ENCODE measurements at places on chromosomes 11 and 22.

GRCh38 chr11:111408789-111409727 is 30.0 kb upstream of the POU2AF1 start:
- no peak for DNase-seq

- DNase-seq = no peak
Measured at GRCh38 chr11:36421546-36422155, 88.4 kb downstream of the TRAF6 start.

DNA sequence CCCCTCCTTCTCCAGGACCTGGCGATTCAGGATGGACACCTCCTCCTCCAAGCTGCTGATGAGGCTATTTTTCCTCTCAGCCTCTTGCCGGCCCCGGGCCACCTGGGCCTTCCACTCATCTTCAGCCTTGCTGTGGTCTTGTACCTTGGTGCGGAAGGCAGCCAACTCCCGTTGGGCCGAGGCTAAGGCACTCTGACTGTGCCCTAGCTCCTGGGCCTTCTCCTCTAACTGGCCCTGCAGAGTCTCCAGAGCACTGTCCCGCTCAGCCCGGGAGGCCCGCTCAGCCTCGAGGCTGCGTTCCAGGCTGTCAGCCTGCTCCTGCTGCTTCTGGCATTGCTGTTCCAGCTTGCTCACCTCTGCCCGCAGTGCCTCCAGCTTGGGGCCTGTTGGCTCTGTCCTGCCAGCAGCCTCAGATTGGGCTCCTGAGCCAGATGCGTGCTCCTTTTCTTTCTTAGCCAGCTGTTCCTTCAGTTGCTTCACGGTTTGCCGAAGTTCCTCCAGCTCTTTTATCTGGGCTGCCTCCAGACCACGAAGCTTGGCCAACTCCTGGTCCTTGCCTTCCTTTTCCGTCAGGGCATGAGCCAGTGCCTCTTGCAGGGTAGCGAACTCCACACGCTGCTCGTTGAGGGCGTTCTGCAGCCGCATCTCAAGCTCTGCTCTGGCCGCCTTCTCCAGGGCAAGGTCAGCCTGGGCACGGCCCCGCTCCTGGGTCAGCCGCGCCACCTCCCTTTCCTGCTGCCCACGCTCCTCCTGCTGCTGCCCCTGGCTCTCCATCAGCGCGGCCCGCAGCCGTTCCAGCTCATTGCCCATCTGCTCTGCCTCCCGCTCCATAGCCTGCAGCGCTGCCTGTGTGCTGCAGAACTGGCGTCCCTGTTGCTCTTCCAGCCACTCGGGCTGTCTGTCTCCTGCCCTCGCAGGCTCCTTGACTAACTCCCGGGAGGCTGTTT is 15.3 kb downstream of the IL18BP start:
- DNase-seq = no peak

GRCh38 chr11:78205256-78205655 is 16.5 kb downstream of the USP35 start:
- no peak for DNase-seq

DNA sequence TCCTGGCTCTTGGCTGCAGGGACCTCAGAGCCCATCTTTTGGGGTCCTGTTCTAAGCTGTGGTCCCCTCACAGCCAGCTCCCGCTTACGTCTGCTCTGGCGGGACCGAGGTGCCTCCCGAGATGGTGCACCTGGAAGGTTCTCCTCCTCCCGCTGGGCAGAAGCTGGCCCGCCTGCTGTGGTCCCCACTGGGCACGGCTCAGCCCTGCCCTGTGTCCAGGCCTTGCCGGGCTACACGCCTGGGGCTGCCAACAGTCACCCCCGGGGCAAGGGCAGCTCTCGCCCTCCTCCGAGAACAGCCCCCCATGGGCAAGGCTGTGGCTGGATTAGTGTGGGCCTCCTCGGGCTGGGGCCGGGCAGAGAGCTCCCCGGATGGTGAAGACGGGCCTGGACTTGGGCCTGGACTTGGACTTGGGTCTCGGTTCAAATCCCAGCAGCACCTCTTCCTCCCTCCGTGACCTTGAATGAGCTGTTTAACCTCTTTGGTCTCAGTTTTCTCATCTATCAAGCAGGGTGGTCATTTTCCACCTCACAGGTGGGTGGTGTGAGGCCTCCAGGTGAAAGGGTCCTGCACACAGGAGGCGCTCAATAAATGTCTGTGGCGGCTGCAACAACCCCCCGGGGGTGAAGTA is 998 bp downstream of the BAIAP2L2 start:
- no peak for DNase-seq

DNA sequence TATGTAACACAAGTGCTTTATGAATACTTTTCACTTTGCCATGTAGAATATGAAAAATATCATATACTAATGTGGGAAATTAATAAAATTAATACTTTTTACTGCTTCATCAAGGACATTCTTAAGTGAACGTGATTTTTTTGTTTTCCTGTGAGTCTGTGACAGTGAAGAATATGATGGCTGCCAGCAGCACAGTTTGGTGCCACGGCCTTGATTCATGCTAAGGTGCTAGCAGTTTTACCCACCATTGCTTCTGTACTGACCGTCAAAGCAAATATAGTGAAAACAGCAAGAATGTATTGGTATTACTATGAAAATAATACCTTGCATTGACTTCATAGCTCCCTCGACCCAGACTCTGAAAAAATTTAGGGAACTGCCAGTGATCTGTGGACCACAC is 79.7 kb downstream of the APOL5 start:
- DNase-seq = no peak

- DNase-seq = no peak
Measured at GRCh38 chr11:48003926-48004325, 23.6 kb downstream of the PTPRJ start.

DNA sequence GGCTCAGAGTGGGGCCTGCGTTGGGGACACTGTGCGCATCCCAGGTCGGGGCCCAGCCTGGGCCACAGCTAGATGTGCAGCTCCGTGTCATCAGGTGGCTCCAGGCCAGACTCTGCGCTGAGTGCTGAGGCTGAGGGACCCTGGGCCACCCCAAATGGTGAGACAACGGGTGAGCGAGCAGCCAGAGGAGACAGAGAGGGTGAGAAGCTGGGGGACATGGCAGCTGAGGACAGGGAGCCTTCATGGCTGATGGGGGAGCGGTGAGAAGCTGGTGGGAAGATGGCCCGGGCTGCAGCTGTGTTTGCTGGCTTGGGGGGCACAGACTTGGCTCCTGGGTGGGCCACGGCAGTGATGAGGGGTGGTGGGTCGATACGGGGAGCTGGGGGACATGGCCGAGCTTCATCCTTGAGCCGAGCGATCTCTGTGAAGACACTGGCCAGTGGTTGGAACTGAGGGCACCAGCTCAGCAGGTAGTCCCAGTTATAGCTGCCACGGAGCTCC is 2.5 kb upstream of the TPP1 start:
- no peak for DNase-seq

DNA sequence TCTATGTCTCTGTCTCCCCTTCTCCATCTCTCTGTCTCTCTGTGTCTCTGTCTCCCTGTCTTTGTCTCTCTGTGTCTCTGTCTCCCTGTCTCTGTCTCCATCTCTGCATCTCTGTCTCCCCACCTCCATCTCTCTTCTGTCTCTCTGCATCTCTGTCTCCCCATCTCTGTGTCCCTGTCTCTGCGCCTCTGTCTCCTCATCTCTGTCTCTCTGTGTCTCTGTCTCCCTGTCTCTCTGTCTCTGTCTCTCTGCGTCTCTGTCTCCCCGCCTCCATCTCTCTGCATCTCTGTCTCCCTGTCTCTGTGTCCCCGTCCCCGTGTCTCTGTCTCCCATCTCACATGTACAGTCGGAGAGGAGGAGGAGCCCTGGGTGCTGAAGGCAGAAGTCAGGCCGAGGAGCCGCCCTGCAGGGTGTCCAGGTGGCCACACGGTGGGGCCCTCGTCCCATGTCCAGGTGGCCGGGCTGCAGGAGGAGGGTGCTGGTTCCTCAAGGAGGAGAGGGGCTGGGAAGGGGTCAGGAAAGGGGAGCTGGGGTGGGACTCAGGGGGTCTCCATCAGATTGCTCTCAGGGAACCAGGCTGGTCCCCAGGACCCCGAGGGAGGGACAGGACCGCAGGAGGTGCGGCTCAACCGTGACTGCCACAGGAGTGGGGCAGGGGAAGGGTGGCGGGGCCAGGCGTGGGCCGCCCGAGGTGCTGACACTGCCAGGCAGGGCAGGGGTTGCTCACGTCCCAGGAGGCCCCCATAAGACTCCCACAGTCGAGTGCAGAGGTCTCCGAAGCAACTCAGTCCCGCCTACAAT is 25.6 kb upstream of the TH start:
- peak; percentile 21 for DNase-seq

DNA sequence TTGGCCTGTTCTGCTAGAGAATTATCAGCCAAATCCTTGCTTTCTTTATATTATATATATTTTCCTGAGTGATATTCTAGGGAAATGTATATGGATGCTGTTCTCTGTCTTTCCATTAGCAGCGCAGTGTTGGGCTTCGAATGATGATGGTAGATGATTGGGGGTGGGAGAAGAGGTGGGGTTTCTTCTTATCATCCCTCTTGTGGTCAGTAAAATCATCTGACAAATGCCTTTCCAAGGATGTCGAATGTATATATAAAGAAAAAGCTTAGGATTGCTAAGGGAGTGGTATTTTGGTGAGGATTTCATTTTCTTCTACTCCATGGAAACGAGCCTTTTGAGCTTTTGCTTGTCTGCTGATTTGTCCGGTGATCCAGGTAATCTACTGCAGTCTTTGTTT is 48.9 kb downstream of the ARHGEF12 start:
- peak; percentile 78 for DNase-seq

DNA sequence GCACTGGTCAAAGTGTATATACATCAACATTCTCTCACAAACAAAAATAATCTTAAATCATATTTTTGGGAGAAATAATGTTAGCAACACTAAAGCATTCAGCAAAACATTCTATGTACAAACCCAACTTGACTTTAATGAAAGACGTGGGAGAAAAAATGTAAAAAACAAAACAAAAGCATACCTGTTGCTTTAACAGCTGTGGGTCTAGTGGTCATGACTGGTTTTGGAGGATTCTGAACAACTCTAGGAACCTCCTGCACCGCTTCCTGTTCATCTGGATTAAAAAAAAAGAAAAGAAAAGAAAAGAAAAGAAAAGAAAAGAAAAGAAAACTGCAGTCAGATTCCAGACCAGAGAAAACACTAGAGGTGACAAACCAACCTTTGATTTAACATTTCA is 2.1 kb downstream of the FNBP4 start:
- DNase-seq = no peak

- peak; percentile 54 for DNase-seq
Measured at GRCh38 chr11:97794876-97795275, 1225.9 kb upstream of the CNTN5 start.

- DNase-seq = no peak
Measured at GRCh38 chr11:7749456-7749855, 43.2 kb upstream of the OVCH2 start.

DNA sequence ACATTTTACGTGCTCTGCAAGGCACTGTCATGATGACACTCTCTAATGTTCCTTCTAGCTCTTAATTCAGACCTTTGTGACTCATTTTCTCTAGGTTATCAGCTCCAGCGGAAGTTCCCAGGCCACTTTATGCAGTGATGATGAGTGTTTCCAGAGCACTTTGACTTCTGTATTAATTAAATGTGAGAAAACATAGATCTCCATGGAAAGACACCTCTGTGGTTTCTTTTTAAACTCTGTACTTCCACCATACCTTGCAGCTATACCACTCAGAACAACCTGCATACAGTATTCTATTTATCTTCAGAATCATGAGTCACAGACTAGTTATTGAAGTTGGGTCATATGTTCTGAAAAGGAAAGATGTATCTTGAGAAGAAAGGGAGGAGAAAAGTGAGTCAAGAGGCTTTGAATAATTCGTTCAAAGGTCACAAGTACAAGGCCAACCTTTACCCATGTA is 175.6 kb upstream of the TENM4 start:
- DNase-seq = peak; percentile 56

DNA sequence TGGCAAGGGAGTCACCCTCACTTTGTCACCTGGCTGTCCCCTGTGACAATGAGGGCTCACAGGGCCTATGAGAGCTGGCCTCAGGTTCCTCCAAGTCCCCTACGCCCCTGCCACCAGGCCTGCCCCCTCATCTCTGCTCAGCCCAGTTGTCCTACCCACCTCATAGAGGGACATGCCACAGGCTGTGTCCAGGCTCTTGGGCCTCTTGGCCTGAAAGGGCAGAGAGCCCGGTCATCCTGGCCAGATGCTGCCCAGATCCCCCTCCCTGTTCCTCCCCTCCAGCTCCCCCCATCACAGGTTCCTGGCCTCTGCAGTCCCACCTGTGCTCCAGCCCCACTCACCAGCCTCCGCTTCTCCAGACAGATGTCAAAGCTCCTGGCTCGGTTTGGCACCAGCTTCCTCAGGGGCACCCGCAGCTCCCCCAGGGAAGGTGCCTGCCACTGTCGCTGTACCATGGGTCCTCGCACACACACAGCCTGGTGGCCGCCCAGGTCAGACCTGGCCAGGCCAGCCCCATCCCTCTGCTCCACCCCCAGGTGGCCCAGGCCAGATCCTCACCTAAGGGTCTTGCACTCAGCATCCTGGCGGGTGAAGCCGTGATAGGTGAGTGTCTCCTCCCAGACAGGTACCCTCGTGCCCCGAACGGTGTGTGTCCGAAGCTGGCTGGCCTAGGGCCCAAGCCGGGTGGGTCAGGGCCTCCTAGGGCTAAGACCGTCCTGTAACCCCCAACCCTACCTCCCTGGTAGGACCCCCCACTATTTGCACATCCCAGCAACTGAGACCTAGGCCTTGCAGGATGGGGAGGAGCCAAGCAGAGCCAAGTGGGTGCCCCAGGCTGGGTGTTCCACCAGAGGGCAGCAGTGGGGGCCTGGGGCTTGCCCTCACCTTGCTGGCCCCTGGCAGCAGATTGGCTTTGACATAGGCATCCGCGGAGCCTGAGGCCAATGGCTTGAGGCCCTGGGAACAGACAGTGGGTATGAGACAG is 8.3 kb downstream of the NDUFV1 start:
- DNase-seq = no peak

- no peak for DNase-seq
Measured at GRCh38 chr22:26648011-26648497, 9.3 kb upstream of the MIAT start.

GRCh38 chr11:101553891-101554292 is 29.9 kb downstream of the TRPC6 start:
- DNase-seq = no peak

Data from NCI-H226 (cell line).